Mucosa of gallbladder (tissue), 1 donor: ENCODE measurements at places on chromosomes 7 and 10.

DNA sequence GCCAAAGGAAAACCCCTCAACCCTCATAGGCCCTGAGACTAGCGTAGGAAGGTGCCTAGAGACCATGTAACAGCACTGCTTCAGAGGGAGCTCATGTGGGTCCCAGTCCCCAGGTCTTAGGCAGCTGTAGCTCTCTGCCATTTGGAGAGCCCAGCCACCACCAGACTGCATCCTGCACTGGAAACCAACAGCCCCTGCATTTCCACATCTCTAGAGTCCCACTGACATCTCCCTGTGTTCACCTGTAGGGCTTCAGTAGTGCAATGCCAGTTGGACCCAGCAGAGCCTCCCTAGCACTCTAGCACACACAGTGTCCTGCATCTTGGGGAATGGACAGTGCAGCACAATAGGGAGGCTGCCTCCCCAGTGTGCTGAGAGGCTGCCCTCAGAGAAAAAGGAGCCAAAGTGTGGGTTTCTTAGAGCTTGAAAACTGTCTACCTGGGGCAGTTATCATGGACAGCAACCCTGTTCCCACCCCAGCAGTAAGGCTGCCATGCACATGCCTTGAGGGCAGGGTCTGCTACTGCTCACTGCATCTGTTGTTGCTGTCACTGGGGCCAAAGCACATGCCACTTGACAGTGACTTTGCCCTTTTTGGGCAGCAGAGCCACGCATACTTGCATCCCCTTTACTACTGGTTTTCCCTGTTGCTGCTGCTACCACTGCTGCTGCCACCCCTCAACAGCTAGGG lies 46.7 kb upstream of the ANTXRL start:
- no peak for DNase-seq

DNA sequence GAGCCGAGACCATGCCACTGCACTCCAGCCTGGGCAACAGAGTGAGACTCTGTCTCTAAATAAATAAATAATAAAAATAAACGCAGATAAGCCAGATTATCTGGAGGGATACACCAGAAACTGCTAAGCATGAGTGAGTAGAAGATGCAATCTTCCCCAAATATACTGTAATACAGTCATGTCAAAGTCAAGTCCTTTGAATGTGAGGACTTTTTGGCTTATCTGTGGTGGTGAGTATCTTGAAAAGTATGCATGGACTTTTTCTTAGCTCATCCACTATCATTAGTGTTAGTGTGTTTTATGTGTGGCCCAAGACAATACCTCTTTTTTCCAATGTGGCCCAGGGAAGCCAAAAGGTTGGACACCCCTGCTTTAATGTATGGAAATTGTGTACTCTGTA lies 44.7 kb upstream of the PITRM1 start:
- DNase-seq, result no peak

- DNase-seq, result no peak
Measured at GRCh38 chr7:78071491-78072200, 273.1 kb downstream of the PHTF2 start.

GRCh38 chr10:72425133-72425532 lies 70.4 kb upstream of the DNAJB12 start:
- no peak for DNase-seq

DNA sequence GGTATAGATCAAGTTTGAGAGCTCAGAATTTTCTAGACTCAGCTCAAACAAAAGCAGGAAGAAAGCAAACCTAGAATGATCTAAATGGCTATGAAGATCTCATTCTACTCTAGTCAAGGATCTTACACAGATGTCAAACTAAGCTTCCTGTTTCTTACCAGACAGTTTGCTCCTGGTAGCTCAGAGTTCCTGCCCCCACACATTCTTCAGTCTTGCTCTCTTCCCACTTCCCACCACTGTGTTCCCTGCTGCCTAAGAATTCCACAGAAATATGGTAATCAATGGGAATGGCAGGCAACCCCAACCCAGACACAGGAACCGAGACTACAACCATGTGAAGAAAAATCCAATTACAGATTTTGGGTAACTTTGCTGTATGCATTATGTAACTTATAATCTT lies 133.4 kb upstream of the PTN start:
- no peak for DNase-seq

- DNase-seq, result no peak
Measured at GRCh38 chr10:92407305-92408016, 116.5 kb downstream of the MARCHF5 start.

DNA sequence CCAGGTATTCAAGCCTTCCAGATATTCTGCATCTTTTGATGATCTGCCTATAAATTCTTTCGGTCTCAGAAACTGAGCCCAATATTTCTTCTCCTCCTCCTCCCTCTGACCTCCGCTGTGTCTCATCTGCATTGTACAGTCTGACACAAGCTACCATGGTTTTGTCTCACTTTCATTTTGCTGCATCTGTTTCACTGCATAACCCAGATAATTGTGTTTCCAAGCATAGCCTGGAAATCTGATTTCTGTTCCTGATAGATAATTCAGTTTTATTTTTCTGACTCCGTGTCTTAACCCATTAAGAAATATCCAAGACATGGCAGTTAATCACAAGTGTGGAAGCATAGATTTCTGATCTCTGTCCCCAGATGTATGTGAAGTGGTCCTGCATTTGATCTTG lies 374.2 kb upstream of the SEMA3A start:
- DNase-seq, result no peak

DNA sequence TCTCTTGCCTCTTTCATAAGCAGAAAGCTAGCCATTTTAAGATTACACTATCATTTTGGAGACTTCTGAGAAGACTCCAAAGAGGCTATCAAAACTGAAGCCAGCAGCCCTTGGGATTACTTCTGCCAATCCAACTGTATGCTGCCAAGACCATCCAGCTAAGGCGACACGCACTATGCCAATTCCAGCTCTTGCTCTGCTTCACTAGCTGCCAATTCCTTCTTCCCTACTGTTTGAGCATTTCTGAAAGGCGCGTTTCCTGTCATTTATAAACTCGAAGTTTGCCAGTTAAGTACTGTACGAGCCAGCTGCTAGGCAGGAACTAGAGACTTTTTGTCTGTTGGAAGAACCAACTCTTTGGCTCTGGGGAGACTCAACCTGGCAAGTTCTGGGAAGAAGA lies 36.5 kb downstream of the MALSU1 start:
- DNase-seq, result no peak

DNA sequence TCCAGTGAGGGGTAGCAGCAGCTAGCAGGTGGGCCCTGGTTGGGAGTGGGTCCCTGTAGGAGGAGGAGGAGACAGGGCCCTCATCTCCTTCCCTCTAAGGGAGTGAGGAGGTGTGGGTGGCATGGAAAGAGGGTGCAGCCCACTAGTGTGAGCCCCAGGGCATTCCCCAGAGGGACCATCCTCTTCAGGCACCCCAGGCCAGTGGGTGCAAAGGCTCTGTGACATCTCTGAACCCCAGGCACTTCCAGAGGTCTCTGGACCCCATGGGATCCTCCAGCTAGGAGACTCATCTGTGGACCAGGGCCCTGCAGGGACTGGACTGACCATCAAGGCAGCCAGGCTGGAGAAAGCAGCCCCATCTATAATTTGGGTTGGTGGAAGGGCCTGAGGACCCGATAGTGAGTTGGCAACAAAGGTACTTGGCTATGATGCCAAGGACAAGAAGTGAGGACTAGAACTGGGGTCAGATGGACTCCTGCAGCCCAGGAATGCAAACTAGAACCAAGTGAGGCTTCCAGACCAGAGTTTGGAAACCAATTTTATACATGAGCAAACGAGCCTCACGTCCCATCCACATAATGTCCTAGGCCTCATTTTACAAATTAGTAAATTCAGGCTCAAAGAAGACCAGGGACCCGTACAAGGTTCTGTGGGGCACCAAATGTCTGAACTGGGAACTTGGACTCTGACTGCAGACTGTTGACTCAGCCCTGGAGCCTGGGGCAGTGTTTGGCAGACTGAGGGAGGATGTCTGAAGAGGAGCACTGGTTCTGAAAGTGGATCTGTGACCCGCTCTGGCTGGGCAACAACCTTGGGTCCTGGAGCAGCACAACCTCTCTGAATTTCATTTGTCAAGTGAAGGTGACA lies 1.4 kb upstream of the VSTM4 start:
- peak; percentile 6 for DNase-seq
